ENCODE measurements at places on chromosomes 3 and 15.

GRCh38 chr15:80403712-80404056 is 498 bp upstream of the ARNT2 start:
- peak; percentile 60 for DNase-seq

DNA sequence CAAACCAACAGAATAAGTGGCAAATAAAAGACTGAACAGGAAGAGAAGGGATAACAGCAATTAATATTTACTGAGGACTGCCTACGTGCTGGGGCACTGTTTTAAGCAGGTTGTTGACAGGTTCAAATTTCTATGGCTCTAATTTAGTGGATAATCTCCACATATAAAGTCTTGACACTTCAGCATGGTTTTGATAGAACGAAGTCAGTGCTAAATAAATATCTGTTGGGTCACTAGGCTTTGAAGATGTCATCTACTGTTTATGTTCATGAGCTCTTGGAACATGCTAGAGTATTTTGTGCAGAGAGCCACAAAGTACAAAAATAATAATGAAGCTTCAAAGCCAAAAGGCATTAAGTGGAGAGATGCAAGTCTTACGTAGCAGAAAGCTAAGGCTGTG is 74.0 kb downstream of the SFMBT1 start:
- DNase-seq: no peak

DNA sequence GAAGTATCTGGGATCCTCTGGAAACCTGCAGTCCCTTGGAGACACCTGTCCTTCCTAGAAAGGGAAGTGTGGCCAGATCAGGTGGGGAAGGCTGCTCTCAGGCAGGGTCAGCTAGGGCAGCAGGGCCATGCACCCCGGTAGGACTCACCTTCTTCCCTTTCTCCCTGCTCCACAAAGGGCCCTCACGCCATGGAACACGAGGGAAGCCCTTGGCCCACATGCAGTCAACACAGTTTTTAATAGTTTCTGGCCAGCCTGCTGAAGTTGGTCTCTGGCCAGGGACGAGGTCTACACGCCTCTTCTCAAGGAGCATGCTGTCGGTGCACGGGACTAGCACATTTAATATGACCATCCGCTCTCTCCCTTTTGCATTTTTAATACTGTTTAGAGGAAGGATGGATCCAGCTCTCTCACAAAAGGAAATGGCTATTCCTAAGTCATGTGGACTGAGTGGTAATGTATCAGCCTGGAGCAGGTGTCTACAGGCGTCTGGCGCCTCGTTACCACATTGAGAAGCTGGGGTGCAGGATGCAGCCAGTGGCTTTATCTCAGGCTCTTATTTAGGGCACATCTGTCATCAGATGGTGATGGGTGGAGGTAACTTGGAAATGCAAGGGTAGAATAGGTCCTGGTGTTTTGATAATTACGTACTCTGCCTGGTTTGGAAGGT is 153.9 kb downstream of the KLF13 start:
- no peak for DNase-seq

DNA sequence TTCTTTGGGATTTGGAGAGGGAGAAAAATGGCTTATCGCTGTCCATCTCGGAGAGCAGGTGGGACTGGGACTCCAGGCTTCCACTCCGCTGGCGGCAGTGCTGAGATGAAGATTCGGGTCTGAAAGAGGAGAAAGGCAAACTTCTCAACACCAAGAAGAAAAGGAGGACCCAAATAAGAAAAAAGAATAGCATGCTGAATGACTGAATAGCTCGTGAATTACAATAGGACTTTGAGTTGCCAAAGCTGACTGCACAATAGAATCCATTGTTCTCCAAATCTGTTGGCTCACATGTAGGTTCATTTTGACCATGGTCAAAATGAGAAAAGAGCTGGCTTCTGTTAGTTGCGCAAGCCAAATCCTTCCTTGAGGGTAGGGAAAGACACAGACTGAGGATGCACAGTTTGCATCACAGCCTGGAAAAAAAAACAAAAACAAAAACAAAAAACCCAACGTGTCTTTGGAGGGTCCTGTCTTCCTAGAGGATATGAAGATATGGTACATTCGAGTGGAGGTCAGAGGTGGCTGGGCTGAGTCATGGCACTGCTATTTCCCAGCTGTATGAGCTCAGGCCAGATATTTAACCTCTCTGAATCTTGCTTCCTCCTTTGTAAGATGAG is 59.3 kb upstream of the LMOD3 start:
- DNase-seq: no peak

- DNase-seq: no peak
Measured at GRCh38 chr3:29409409-29409808, 128.5 kb downstream of the RBMS3 start.

GRCh38 chr15:42264795-42265194 is 8.2 kb upstream of the GANC start:
- no peak for DNase-seq

DNA sequence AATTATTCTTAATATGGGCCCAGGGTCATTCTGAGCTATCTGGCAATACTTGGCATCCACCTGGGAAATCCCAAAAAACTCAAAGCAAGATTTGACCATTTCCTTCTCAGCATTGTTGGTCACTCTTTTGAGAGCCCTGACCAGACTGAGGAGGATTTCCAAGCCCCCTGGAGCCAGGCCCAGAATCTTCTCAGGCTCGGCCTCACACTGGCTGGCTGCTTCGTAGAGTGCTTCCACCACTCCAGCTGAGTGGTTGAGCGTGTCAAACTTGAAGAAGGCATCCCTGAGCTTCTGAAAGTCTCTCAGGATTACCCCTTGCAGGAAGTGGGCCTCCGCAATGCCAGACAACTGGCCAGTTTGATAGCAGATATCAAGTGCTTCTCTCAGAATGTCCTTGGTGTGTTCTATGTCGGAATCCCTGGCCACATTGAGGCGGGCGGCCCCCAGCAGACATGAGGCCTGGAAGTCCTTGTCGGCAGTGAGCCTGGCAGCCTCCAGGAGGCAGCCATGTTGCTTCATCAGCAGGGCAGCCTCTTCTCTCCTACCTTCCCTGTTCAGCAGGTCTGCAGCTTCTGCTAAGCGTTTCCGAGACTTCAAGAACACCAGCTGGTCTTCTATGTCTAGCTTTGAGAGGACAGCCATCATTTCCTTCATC is 68.9 kb upstream of the DCLK3 start:
- no peak for DNase-seq
